MG63 (cell line): ENCODE measurements at places on chromosomes 5 and 9. TPM values are rescaled to one million over a fixed set of nuclear protein-coding genes. Genes with fewer than 3 reads are reported as not detected.

Gene NIM1K
- total RNA-seq = not detected in 2 replicates

Gene RORB
- total RNA-seq = not detected in 2 replicates

Gene SELENOP
- total RNA-seq = 1.5 and 25.0 TPM in 2 replicates

Gene DBH
- not detected in 2 replicates for total RNA-seq

Gene SH3TC2
- 2.9 and 8.8 TPM in 2 replicates for total RNA-seq

Gene NXNL2
- not detected in 2 replicates for total RNA-seq

Gene IL9
- total RNA-seq = not detected in 2 replicates

Gene MACIR
- 30.9 and 32.2 TPM in 2 replicates for total RNA-seq

Gene EMB
- total RNA-seq = 4.1 and 5.8 TPM in 2 replicates

Gene IFNA13
- not detected in 2 replicates for total RNA-seq

Gene SLC2A8
- 10.8 and 14.2 TPM in 2 replicates for total RNA-seq

Gene GRIA1
- not detected in 2 replicates for total RNA-seq

Gene CA9
- 0.40 TPM in 1 of 2 replicates, not detected in the other for total RNA-seq

Gene GABRA6
- not detected in 2 replicates for total RNA-seq

Gene MAMDC2
- total RNA-seq = not detected in 2 replicates

Gene DMRT3
- total RNA-seq = not detected in 2 replicates

- no peak for DNase-seq
Observed at GRCh38 chr5:107863125-107863524, 192.4 kb upstream of the EFNA5 start.

GRCh38 chr5:178213748-178214151, 9.4 kb downstream of the HNRNPAB start:
- DNase-seq = no peak

DNA sequence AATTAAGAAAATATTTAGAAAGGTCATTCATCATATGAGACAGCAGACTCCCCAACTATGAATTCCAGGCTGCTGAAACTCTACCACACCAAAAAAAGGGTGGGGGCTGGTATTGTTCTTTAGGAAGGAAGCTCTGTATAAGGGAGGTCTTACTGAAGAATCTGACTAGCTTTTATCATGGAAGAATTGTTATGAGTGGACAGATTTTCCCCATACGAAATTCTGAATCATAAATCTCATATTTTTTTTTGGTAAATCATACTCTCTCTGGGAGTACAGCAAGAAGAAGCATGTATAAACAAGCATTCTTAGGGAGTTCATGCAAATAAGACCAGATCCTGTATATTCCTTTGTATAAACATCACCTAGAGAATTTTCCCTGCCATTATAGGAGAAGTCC, 220.0 kb downstream of the SLC12A2 start:
- no peak for DNase-seq

DNA sequence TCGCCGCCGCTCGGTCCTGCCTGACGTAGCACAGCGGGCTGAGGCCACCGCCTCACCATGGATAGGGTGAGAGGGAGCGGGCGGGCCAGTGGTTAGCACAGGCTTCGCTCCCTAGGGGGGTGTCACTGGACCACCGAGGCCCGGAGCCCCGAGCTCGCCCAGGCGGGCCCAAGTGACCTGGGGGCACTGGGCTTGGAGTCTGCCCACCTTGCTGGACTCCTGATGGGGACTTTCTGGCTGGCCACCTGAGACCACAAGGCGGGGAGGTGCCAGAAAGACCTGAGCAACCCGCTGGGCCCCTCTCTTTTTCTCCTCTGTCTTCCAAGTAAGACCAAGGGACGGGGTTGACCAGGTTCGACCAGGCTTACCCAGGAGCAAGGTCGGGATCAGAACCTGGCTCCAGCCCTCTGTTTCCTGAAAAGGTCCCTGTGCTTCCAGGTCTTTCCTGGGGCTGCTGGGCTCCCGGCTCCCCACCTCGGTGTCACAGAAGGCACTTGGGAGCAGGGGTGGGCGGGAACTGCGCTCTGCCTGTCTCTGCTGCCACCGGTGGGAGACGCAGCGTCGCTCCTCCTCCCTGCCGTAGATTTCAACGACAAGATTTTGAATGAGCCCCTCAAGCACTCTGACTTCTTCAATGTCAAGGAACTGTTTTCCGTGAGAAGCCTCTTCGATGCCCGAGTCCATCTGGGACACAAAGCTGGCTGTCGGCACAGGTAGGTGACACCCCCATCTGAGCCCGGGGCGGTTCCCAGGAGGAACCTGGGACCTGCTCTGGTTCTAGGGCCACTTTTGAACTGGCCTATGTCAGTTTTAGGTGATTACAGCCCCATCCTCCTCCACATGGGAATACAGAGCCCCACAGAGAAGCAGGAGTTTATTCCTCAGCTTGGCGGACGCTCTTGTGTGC, 1.0 kb downstream of the MRPS2 start:
- no peak for DNase-seq

DNA sequence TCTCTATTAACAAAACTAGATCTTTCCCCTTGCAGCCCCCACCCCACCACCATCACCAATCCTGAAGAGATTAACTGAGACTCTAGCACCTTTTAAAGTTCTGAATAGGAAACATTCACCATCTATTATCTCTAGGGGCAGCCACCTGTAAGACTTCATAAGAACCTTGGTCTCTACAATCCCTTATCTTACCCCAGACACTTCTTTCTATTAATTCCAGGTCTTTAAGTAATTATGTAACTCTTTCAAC, 180.2 kb upstream of the FBXL17 start:
- no peak for DNase-seq

DNA sequence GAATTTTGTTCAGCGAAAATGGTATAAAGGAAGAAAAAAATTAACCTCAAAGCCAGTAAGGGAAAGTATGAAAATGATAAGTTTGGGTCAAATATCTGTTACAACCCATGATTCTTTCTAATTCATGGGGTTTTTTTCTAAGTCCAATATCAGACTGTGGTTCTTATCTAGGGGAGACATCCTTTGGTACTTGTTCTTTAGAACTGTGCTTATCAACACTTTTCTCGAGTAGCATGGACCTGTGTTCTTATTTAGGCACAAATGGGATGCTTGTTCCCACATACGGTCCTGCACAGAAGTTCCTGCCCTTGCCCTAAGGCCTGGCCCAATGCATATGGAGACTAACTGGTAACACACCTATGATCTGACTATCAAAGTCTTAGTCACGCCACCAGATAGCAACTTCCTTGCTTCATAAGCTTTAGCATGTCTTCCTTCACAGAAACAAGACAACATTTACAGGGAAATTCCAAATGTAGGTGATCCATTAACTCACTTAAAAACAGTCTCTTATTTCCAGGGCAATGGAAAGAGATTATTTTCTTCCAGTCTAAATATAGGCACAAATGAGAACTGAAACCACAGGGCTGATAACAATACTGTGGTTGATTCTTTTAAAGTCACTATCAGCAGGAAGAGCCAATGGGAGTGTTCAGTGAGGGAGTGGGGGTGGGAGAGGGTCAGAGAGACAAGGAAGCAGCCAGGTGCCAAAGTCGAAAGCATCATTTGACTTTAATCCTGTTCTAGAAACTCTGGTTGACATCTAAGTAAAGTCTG, 268.8 kb upstream of the ANKRD55 start:
- no peak for DNase-seq

GRCh38 chr5:32767948-32768467, 56.9 kb downstream of the NPR3 start:
- peak; percentile 74 for DNase-seq

DNA sequence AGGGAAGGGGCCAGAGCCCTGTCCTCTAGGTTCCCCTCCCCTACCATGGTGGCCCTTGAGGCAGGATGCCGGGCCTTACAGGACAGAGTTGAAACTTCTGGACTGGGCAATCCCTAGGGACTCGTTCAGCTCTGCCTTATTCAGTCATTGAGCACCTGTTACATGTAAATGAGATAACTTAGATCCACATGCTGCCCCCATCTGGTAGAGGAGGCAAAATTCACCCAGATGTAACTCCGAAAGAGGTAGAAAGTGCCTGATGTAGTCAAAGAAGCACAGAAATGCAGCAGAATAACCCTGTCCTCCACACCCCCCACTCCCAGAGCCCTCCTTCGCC, 1.5 kb downstream of the GGTA1 start:
- DNase-seq = peak; percentile 60

DNA sequence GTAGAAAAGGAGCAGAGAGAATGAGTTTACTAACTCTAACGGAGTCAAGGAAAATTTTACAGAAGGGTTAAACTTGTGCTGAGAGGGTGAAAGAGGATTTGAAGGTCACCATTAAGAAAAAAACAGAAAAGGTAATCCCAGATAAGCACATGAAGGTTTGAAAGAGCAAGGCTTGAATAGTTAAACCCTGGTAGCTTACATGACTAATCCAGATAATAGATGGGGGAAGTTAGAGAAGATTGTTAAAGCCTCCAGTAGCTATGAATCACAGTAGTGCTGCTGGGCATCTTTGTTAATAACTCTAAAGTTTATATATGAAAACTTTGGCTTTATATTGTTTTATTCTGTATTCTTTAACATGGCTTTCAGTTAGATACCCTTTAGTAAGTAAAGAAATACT, 354.5 kb upstream of the FTMT start:
- no peak for DNase-seq

- peak; percentile 30 for DNase-seq
Observed at GRCh38 chr9:101995231-101995630, 256.8 kb upstream of the GRIN3A start.

GRCh38 chr5:57953792-57954191, 471.2 kb upstream of the ACTBL2 start:
- DNase-seq = no peak

GRCh38 chr5:54080831-54081230, 229.5 kb downstream of the ARL15 start:
- no peak for DNase-seq

GRCh38 chr9:94157050-94157801, 73.0 kb downstream of the PTPDC1 start:
- no peak for DNase-seq

- DNase-seq = peak; percentile 51
Observed at GRCh38 chr5:14268738-14269137, 125.6 kb downstream of the TRIO start.

DNA sequence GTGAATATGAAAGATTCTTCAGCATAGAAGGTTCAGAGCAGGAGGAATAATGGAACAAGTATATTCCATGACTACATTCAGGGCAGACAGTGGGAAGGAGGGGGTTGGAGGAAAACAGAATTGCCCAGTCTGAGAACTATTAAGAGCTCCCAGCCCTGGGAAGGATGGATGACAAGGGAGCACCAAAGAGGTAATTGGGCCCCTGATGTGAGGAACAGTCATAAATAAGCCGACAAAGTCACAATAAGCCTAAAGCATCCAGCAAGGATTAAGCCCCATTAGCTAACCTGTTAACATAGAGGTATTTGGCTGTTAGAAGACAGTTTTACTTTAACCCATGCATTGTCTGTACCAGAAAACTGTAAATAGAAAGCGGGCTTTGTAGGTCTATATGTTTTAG, 348.7 kb upstream of the SEMA6A start:
- no peak for DNase-seq

- no peak for DNase-seq
Observed at GRCh38 chr9:105307591-105308130, 63.2 kb downstream of the SLC44A1 start.

- DNase-seq = no peak
Observed at GRCh38 chr5:115979201-115980041, 17.1 kb downstream of the LVRN start.

GRCh38 chr9:72313507-72313906, 51.5 kb downstream of the ZFAND5 start:
- DNase-seq = no peak

GRCh38 chr5:36385495-36385894, 83.8 kb upstream of the RANBP3L start:
- no peak for DNase-seq
